ENCODE measurements at places on chromosomes 12 and 14. TPM values are rescaled to one million over a fixed set of nuclear protein-coding genes. Genes with fewer than 3 reads are reported as not detected.
A peak's percentile ranks its signal among the peaks of the same experiment; 100 is the strongest.

GYS2 gene
- not detected for total RNA-seq

NPAS3 gene
- 0.95 TPM for total RNA-seq

DNA sequence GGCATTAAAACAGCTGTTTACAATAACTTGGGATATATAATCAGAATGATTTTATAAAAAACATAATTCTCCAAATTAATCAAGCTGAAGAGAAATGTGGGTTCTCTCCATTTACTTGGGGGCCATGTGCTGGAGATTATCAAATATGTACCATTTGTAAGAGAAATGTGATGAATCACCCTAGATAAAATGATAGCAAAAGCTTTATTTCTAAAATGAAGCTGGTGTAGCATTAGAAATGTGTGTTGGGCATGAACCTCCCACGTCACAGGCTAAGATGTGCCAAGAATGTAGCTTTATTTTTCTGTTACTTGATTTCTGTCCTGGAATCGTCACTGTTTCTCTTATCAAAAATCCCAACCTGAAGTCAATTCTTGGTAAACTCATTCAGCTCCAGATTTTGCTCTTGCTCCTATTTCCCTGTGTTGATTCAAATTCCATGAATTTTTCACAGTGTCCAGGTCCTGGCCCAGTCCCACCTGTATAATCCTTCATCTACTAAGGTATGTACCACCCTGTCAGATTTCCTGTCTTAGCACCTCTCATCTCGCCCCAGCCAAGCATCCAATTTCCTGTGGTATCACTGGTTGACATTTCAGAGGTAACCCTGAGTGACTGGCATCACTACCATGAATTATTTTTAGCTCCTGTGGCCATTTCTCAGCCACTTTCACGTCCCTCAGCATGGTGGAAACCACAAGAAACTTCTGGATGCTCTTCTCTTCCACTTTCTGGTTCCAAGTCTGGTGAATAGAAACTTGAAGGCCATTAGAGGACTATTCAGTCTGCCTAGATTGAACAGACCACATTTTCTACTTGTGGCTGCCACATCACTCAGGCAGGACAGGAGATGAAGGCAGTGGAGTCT is 103.6 kb upstream of the FLRT2 start:
- no peaks in the 10 kb centered on the region for H3K4me1 ChIP-seq
- no peaks in the 10 kb centered on the region for H3K36me3 ChIP-seq
- no peak overlapping the region for H3K27ac ChIP-seq

GRCh38 chr12:123998991-123999359 is 26.0 kb downstream of the ZNF664 start:
- no peak overlapping the region for H3K27ac ChIP-seq
- H3K4me1 ChIP-seq, result peaks cover 30% of the 10 kb centered on the region
- H3K36me3 ChIP-seq, result peaks cover 56% of the 10 kb centered on the region
- H3K4me3 ChIP-seq, result no peak overlapping the region
- no peaks in the 10 kb centered on the region for H3K27me3 ChIP-seq

DNA sequence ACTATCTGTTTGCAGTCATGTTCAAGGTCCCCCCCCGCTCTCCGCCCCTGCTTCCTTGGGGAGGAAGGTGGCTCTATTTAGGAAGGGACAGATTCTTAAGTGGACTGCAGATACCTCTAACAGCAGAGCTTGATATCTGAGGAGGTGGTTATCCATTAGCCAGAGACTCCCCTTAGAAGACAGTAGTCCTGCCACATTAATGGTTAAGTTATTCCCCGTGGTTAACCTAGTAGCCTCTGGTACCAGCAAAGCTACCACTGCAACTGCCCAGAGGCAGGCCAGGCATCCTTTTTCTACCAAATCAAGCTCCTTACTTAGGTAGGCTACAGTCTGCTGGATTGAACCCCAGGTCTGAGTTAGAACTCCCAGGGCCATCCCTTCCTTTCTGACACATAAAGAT is 162.1 kb upstream of the AVPR1A start:
- H3K27ac ChIP-seq, result no peak overlapping the region
- H3K4me3 ChIP-seq, result no peak overlapping the region
- H3K36me3 ChIP-seq, result no peaks in the 10 kb centered on the region
- no peaks in the 10 kb centered on the region for H3K4me1 ChIP-seq
- no peaks in the 10 kb centered on the region for H3K27me3 ChIP-seq
- no peak for DNase-seq

AQP6 gene
- 0.09 TPM for total RNA-seq

- H3K27ac ChIP-seq, result peak overlapping the region; percentile 0
- no peaks in the 10 kb centered on the region for H3K36me3 ChIP-seq
- H3K4me3 ChIP-seq, result no peak overlapping the region
- DNase-seq, result no peak
- peaks cover 10% of the 10 kb centered on the region for H3K4me1 ChIP-seq
- H3K27me3 ChIP-seq, result no peaks in the 10 kb centered on the region
These were observed 34.3 kb upstream of the TTC7B start for GRCh38 chr14:90850487-90850886.

- DNase-seq, result no peak
- no peak overlapping the region for H3K27ac ChIP-seq
- no peak overlapping the region for H3K4me3 ChIP-seq
These were observed 116.3 kb upstream of the VASH1 start for GRCh38 chr14:76644855-76645518.

DNA sequence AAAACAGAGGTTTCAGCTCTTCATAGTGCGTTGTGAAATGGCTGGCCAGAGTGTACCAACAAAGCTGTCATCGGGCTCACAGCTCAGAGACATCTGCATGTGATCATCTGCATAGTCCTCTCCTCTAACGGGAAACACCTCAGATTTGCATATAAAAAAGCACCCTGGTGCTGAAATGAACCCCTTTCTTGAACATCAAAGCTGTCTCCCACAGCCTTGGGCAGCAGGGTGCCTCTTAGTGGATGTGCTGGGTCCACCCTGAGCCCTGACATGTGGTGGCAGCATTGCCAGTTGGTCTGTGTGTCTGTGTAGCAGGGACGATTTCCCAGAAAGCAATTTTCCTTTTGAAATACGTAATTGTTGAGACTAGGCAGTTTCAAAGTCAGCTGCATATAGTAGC is 14.3 kb upstream of the PAPLN start:
- no peaks in the 10 kb centered on the region for H3K27me3 ChIP-seq
- H3K36me3 ChIP-seq, result peaks cover 68% of the 10 kb centered on the region
- no peak overlapping the region for H3K27ac ChIP-seq
- DNase-seq, result no peak
- no peak overlapping the region for H3K4me3 ChIP-seq
- peaks cover 13% of the 10 kb centered on the region for H3K4me1 ChIP-seq

DNA sequence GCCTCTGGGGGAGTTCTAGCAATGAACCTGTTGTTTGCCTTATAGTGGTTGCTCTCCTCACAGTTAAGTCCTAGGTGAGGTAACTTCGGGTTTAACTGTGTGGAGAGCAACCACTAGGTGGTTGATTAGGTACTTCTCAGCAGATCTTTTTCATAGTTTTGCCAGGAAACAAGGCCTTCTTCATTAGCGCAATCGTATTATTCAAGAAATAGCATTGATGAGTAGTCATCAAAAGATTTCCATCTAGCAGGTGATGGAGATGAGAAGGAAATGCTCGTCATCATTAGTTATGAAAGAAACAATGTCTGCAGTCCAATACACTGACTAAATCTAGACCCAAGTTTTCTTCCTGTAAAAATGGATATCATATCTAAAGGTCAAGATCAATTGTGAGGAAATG is 923.3 kb downstream of the AACS start:
- no peak overlapping the region for H3K27ac ChIP-seq
- H3K4me3 ChIP-seq, result no peak overlapping the region
- no peak for DNase-seq
- no peaks in the 10 kb centered on the region for H3K4me1 ChIP-seq
- H3K36me3 ChIP-seq, result no peaks in the 10 kb centered on the region

GPR132 gene
- total RNA-seq, result 7.2 TPM

POLE2 gene
- total RNA-seq, result 1.2 TPM

PRORP gene
- total RNA-seq, result 22.4 TPM

CSAD gene
- total RNA-seq, result 39.2 TPM

DNA sequence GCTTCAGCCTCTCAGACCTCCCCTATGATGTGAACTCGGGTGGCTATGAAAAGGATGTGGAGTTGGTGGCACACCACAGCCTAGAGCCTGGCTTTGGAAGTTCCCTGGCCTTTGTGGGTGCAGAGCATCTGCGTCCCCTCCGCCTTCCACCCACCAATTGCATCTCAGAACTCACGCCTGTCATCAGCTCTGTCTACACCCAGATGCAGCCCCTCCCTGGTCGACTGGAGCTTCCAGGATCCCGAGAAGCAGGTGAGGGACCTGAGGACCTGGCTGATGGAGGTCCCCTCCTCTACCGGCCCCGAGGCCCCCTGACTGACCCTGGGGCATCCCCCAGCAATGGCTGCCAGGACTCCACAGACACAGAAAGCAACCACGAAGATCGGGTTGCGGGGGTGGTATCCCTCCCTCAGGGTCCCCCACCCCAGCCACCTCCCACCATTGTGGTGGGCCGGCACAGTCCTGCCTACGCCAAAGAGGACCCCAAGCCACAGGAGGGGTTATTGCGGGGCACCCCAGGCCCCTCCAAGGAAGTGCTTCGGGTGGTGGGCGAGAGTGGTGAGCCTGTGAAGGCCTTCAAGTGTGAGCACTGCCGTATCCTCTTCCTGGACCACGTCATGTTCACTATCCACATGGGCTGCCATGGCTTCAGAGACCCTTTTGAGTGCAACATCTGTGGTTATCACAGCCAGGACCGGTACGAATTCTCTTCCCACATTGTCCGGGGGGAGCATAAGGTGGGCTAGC is 7.0 kb upstream of the RPS26 start:
- H3K27ac ChIP-seq, result no peak overlapping the region
- no peak for DNase-seq
- H3K4me1 ChIP-seq, result no peaks in the 10 kb centered on the region
- H3K27me3 ChIP-seq, result no peaks in the 10 kb centered on the region
- no peak overlapping the region for H3K4me3 ChIP-seq

DNA sequence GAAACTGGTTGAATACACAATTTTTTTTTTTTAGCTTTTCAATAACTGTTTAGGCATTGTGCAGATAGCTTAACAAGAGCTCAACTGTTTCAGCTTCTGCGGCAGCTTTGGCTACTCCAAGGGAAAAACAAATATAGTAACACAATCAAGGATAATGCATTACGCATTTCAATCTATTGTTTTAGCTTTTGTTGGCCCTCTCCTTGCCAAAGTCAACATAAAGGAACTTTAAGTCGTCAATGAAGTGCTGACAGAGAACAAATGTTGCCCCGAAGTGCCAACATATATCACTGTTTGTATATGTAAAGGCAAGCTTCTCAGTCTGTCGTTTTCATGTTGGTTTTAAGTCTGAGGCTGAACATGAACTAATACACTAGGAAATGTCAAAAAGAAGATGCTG is 1087.4 kb upstream of the FLRT2 start:
- H3K27me3 ChIP-seq, result no peaks in the 10 kb centered on the region
- H3K36me3 ChIP-seq, result no peaks in the 10 kb centered on the region
- no peak overlapping the region for H3K27ac ChIP-seq
- no peak overlapping the region for H3K4me3 ChIP-seq
- no peaks in the 10 kb centered on the region for H3K4me1 ChIP-seq
- no peak for DNase-seq

DNA sequence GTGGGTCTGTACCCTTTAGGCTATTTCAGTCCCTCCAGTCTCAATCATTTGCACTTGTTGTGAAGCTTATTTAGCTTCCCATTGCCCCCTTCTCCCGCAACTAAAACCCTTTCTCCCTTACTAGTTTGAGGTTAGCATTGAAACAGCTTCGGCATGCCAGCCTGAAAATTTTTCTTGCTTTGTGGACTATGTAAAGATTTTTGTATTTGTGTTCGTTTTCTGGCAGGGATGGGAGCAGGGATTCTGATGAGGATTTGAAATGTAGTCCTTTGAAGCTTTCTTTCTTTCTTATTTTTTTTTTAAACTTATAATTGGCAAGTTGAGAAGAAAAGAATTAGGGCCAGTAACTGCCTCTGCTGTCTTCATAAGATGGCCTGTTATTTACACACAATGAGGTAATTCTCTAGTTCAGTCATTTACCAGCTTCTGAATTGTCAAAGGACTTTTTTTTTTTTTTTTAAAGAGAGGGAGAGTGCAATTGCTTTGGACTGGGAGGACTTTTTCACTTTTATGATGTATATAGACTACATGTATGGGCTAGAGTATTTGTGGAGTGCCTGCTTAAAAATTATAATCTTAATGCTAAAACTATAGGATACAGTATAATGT is 29.0 kb downstream of the PALS1 start:
- H3K36me3 ChIP-seq, result peaks cover 3% of the 10 kb centered on the region
- H3K27ac ChIP-seq, result peak overlapping the region; percentile 21
- H3K27me3 ChIP-seq, result no peaks in the 10 kb centered on the region
- no peak overlapping the region for H3K4me3 ChIP-seq
- no peak for DNase-seq
- peaks cover 36% of the 10 kb centered on the region for H3K4me1 ChIP-seq

ENDOU gene
- total RNA-seq, result not detected

GRCh38 chr12:122064780-122065588 is 13.6 kb upstream of the MLXIP start:
- no peak overlapping the region for H3K4me3 ChIP-seq
- peak overlapping the region; percentile 75 for H3K27ac ChIP-seq
- DNase-seq, result no peak
- no peaks in the 10 kb centered on the region for H3K36me3 ChIP-seq
- peaks cover 33% of the 10 kb centered on the region for H3K4me1 ChIP-seq
- H3K27me3 ChIP-seq, result no peaks in the 10 kb centered on the region

- H3K36me3 ChIP-seq, result no peaks in the 10 kb centered on the region
- no peak overlapping the region for H3K4me3 ChIP-seq
- no peaks in the 10 kb centered on the region for H3K27me3 ChIP-seq
- peaks cover 42% of the 10 kb centered on the region for H3K4me1 ChIP-seq
These were observed 35.3 kb downstream of the MAP1LC3B2 start for GRCh38 chr12:116594325-116595038.

DPY19L2 gene
- total RNA-seq, result 3.2 TPM

LMNTD1 gene
- 2.6 TPM for total RNA-seq

GRCh38 chr12:80745851-80746505 is 29.3 kb downstream of the MYF5 start:
- H3K27me3 ChIP-seq, result no peaks in the 10 kb centered on the region
- no peaks in the 10 kb centered on the region for H3K4me1 ChIP-seq
- no peak overlapping the region for H3K27ac ChIP-seq
- DNase-seq, result no peak
- H3K36me3 ChIP-seq, result no peaks in the 10 kb centered on the region

DNA sequence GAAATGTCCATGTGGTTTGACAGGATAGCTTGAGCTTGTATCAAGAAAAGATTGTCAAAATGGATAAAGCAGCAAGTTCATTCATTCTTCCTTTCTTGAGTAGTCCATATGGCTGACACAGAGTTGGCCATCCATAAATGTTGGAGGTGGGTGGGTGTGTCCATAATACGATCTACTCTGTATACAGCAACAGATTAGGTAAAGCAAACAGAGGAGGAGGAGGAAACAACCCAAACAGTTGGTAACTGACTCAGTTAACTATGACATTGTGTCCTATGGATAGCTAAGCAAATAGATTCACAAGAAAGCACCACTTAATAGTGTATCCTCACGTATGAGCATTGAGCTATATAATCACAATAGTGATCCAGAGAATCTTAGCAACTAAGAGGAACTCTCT is 144.0 kb downstream of the EGLN3 start:
- H3K4me1 ChIP-seq, result no peaks in the 10 kb centered on the region
- H3K27me3 ChIP-seq, result peaks cover under 1% of the 10 kb centered on the region
- DNase-seq, result no peak
- H3K4me3 ChIP-seq, result no peak overlapping the region

GRCh38 chr12:57536597-57536942 is 10.4 kb downstream of the DCTN2 start:
- peaks cover 10% of the 10 kb centered on the region for H3K4me1 ChIP-seq
- H3K27ac ChIP-seq, result no peak overlapping the region
- no peaks in the 10 kb centered on the region for H3K27me3 ChIP-seq
- H3K4me3 ChIP-seq, result no peak overlapping the region
- peaks cover 79% of the 10 kb centered on the region for H3K36me3 ChIP-seq
